ENCODE measurements at places on chromosomes 3 and 15.

GRCh38 chr15:100785181-100786138, 94.2 kb upstream of the ALDH1A3 start:
- no peak for DNase-seq

DNA sequence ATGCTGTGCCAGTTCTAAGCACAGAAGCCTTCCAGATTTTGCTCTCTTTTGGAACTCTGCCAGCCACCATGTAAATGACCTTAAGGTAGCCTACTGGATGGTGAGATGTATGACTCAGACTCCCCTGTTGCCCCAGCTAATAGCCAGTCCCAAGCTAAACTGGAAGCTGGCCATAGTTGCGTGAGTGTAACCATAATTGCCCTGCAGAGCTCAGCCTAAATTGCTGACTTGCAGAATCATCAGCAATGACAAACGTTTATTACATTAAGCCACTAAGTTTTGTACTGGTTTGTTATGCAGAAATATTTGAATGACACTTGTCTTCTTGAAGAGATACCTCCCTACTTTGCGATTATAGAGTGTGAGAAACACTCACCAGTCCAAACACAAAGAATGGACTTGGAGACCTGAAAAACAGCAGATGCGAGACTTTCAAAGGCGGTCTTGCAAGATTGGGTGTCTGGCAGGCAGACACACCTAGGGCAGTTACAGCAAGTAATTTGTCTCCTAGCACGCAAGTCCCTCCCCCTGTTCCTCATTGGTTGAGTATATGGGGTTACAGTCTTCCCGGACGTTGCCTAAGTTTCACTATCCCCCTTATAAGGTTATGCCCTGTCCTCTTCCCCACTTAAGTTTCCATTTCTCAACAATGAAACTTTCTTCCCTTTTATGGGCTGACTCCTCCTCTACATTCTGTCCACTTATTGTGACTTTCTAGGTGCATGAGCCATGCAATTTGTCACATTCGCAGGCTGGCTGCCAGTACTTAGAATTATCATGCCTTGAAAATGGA, 83.6 kb upstream of the XCR1 start:
- DNase-seq, result no peak

GRCh38 chr3:159787178-159787574, 201.5 kb upstream of the IL12A start:
- no peak for DNase-seq

DNA sequence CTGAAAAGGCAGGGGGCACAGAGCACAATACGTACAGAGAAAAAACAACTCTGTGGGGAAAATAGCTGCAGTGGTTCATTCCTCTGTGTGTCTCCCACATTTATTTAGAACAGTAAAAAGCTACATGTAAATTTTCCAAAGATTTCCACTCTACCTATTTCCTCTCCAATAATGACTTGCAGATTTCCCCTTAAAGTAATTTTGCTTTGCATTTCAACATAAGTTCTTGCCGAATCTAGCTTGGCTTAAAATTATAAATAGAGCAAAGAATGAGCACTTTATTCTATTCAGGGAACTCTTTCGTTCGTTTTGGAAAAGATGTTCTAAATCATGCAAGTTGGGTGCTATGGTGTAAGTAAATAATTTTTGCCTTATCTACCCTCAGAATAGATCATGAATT, 58.2 kb upstream of the NR2E3 start:
- DNase-seq, result no peak

DNA sequence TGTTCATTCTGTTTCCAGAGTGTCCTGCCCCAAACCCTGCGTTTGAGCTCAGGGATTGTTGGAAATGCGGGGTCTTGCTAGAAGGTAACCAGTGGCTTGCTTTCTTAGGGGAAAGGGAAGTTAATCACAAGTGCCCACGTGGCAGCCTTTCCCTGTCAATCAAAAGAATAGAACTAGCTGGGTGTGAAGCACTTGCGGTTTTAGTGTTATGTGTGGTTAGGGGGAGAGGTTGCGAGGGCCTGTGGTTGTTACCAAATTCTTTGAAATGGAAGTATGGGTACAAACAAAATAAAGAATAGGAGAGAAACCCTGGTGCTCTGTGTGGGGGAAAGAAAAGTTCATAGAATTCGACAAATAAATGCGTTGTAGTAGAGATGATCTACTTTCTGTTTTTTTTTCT, 67.6 kb downstream of the FNDC3B start:
- peak; percentile 14 for DNase-seq

DNA sequence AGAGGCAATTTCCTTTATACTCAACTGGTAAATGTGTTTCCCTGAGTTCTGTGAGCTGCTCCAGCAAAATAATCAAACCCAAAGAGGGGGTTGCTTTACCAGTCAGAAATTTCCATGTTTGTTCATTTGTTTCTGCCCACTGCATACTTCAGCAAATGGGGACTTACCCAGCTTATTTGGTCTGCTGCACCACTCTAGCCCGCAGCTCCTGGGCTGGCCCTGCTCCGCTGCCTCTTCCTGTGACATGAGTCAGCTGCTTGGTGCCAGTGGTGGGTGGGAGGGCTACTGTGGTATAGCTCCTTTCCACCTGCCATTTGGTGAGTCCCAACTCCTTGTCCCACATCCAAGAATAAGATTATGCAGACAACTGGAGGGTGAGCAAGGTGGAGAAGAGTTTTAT, 644.2 kb downstream of the MCTP2 start:
- no peak for DNase-seq

DNA sequence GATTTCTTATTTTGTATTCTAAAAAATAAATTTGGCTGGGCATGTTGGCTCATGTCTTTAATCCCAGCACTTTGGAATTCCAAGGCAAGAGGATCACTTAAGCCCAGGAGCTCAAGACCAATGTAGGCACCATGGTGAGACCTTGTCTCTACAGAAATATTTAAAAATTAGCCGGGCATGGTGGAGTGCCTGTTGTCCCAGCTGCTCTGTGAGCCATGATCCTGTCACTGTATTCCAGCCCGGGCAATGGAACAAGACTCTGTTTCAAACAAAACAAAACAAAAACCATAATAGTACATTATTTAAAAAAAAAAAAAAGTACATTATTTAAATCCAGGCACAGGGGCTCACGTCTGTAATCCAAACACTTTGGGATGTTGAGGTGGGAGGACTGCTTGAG, 5.5 kb upstream of the RTF1 start:
- DNase-seq, result no peak

DNA sequence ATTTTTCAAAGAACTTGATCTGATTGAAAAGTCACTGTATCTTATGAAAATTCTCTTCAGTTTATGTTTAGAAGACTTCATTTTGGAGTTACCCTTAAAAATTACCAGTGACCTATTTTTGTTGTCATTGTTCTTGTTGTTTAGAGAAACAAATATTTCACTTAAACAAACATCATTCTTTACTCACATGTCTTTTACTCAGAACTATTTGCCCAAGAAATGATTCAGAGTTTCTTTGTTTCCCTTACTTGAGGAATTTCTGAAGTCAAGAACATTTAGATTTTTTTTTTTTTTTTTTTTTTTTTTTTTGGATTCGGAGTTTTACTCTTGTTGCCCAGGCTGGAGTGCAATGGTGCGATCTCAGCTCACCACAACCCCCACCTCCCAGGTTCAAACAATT, 259.6 kb upstream of the UBE2E1 start:
- DNase-seq, result no peak

GRCh38 chr3:31721676-31722075, 189.0 kb downstream of the STT3B start:
- no peak for DNase-seq

DNA sequence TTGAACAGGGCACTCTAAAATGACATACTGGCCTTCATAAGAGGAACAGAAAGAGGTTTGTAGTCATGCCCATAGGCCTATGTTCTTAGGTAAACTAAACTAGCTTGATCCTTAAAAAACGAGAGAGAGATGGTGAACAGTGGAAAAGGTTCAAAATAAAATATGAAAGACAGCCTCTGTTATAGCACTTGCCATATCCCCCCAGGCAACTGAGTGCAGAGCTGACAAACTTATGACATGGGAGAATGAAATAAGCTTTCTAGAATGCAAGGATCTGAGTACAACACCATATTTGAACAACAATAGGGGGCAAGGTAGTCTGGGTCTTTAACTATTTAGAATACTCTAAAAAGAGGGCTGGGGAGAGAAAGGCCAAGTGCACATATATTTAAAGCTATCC, 700.6 kb upstream of the CFAP20DC start:
- DNase-seq, result no peak

- no peak for DNase-seq
Measured at GRCh38 chr3:197010556-197011351, 18.9 kb downstream of the MELTF start.

DNA sequence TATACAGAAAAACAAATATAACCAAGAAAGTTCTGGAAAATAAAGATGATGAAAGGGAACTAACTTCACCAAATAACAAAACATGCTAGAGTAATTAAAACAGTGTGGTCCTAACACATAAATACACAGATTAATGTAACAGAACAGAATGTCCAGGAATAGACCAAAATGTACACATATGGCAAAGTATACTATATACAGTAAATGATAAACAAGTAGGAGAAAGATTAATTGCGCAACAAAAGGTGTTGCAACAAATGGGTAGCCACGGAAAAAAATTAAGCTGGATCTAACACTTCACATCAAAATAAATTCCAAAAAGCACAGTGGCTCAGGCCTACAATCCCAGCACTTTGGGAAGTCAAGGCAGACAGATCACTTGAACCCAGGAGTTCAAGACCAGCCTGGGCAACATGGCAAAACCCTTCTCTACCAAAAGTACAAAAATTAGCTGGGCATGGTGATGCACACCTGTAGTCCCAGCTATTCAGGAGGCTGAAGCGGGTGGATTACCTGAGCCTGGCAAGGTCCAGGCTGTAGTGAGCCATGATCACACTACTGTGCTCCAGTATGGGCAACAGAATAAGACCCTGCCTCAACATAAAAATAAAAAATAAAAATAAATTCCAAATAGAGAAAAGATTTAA, 19.8 kb downstream of the SCAP start:
- DNase-seq, result no peak

- DNase-seq, result no peak
Measured at GRCh38 chr3:24490151-24490550, 4.5 kb downstream of the THRB start.

- DNase-seq, result no peak
Measured at GRCh38 chr15:69994429-69995205, 103.1 kb downstream of the TLE3 start.

- DNase-seq, result no peak
Measured at GRCh38 chr3:186213946-186214345, 105.1 kb upstream of the ETV5 start.

GRCh38 chr3:100149130-100149529, 34.8 kb upstream of the FILIP1L start:
- DNase-seq, result no peak

- no peak for DNase-seq
Measured at GRCh38 chr3:71694358-71694999, 30.7 kb downstream of the EIF4E3 start.

- DNase-seq, result no peak
Measured at GRCh38 chr15:83283813-83284558, 478 bp downstream of the BNC1 start.

DNA sequence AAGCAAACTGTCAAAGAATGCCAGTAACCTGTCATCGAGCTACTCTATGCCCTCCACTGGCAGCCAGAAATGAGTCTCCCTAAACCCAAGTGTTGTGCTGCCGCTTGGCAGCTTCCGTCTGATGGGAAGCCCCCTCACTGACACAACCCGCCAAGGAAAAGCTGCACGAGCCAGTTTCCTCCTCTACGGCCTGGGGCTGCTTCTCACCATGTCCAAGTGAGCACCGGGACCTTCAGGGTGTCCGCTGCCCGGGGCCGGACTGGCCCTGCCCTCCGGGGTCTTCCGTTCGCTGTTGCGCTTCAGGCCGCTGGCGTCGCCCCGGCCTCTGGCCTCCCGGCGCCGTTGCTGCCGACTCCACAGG, 490 bp downstream of the TOMM70 start:
- peak; percentile 34 for DNase-seq

Measured in stimulated activated naive CD4-positive, alpha-beta T cell (primary cell).